Thyroid gland (tissue), 4 donors: ENCODE measurements at places on chromosomes 12 and 14. TPM values are rescaled to one million over a fixed set of nuclear protein-coding genes. Genes with fewer than 3 reads are reported as not detected.
A peak's percentile ranks its signal among the peaks of the same experiment; 100 is the strongest.

VCPKMT gene
- 14.4 TPM for total RNA-seq

BCL7A gene
- total RNA-seq = 22.4 TPM

KRT8 gene
- total RNA-seq = 768 TPM

IGF1 gene
- total RNA-seq = 134 TPM

PTPRO gene
- total RNA-seq = 0.42 TPM

OVCH1 gene
- 0.29 TPM for total RNA-seq

THAP2 gene
- total RNA-seq = 3.1 TPM

SYCP3 gene
- not detected for total RNA-seq

PRPH gene
- total RNA-seq = 0.67 TPM

GRCh38 chr12:12086362-12086761 lies 15.6 kb downstream of the BCL2L14 start:
- H3K36me3 ChIP-seq = no peaks in the 10 kb centered on the region
- H3K27me3 ChIP-seq = no peaks in the 10 kb centered on the region
- H3K27ac ChIP-seq = no peak overlapping the region
- H3K4me3 ChIP-seq = no peak overlapping the region

GRCh38 chr14:96727491-96727890 lies 69.7 kb upstream of the VRK1 start:
- no peak overlapping the region for H3K4me3 ChIP-seq
- no peak overlapping the region for H3K27ac ChIP-seq

DNA sequence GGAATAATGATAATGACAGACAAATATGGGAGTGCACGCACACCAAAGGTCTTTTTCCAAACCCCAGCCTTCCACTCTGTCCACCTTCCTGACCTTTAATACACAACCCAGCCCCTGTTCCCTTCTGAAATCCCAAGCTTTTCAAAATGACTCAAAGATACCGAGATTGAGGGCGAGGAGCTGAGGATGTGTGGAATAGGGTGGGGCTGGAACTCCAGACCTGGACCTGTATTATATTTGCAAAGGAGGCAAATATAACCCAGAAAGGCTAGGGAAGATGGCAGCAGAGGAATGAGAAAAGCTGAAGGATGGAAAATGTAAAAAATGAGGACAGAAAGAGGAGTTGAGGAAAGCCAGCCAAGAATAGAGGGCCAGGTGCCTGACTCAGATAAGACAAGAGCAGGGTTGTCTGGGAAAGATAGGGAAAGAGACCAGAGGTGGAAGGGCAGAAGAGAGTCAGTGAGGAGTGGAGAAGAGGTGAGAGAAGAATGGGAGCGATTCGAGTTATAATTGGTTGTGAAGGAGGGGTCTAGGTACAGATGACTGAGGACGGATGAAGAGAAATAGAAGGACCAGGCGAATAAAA lies 1.0 kb upstream of the PTMS start:
- H3K27ac ChIP-seq = peak overlapping the region; percentile 97
- no peak for DNase-seq
- H3K27me3 ChIP-seq = no peaks in the 10 kb centered on the region
- peaks cover 5% of the 10 kb centered on the region for H3K36me3 ChIP-seq
- peaks cover 40% of the 10 kb centered on the region for H3K4me1 ChIP-seq

GRCh38 chr12:6753772-6754356 lies 923 bp upstream of the MLF2 start:
- H3K4me1 ChIP-seq = peaks cover 4% of the 10 kb centered on the region
- peaks cover 24% of the 10 kb centered on the region for H3K36me3 ChIP-seq
- H3K27me3 ChIP-seq = no peaks in the 10 kb centered on the region
- H3K27ac ChIP-seq = peak overlapping the region; percentile 98
- no peak for DNase-seq
- no peak overlapping the region for H3K4me3 ChIP-seq

- H3K27ac ChIP-seq = no peak overlapping the region
- no peak for DNase-seq
- H3K36me3 ChIP-seq = no peaks in the 10 kb centered on the region
- H3K27me3 ChIP-seq = no peaks in the 10 kb centered on the region
- H3K4me3 ChIP-seq = no peak overlapping the region
- no peaks in the 10 kb centered on the region for H3K4me1 ChIP-seq
These were observed 37.1 kb upstream of the PLXNC1 start for GRCh38 chr12:94111302-94111701.

- H3K36me3 ChIP-seq = no peaks in the 10 kb centered on the region
- no peaks in the 10 kb centered on the region for H3K4me1 ChIP-seq
- no peak overlapping the region for H3K27ac ChIP-seq
- DNase-seq = no peak
These were observed 129.6 kb upstream of the SOX5 start for GRCh38 chr12:24079083-24079482.

GRCh38 chr14:97994020-97994531 lies 1196.9 kb downstream of the VRK1 start:
- no peaks in the 10 kb centered on the region for H3K4me1 ChIP-seq
- no peak for DNase-seq
- H3K27me3 ChIP-seq = no peaks in the 10 kb centered on the region
- H3K4me3 ChIP-seq = no peak overlapping the region
- H3K27ac ChIP-seq = no peak overlapping the region
- no peaks in the 10 kb centered on the region for H3K36me3 ChIP-seq

DNA sequence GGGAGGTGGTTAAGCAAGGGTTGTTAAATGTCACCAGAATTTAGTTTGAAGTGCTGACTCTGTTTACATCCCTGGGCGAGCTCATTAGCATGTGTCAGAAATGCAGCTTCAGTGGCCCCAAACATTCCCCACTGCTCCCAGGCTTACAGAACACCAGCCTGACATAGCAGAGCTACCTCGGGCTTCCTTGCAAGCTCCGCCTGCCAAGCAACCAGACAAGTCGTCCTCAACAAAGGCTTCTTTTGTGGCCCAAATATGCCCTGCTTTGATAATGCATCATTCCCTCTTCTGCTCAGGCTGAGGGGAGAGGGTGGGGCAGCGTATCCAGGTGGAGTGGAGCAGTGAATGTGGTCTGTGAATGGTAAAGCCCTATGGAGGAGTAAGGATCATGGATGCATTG lies 28.0 kb downstream of the ERH start:
- no peaks in the 10 kb centered on the region for H3K27me3 ChIP-seq
- no peak for DNase-seq
- no peak overlapping the region for H3K27ac ChIP-seq
- H3K36me3 ChIP-seq = no peaks in the 10 kb centered on the region
- no peaks in the 10 kb centered on the region for H3K4me1 ChIP-seq

GRCh38 chr14:47186486-47186885 lies 488.9 kb downstream of the MDGA2 start:
- no peak overlapping the region for H3K4me3 ChIP-seq
- H3K4me1 ChIP-seq = no peaks in the 10 kb centered on the region
- DNase-seq = no peak
- no peak overlapping the region for H3K27ac ChIP-seq
- H3K36me3 ChIP-seq = no peaks in the 10 kb centered on the region

DNA sequence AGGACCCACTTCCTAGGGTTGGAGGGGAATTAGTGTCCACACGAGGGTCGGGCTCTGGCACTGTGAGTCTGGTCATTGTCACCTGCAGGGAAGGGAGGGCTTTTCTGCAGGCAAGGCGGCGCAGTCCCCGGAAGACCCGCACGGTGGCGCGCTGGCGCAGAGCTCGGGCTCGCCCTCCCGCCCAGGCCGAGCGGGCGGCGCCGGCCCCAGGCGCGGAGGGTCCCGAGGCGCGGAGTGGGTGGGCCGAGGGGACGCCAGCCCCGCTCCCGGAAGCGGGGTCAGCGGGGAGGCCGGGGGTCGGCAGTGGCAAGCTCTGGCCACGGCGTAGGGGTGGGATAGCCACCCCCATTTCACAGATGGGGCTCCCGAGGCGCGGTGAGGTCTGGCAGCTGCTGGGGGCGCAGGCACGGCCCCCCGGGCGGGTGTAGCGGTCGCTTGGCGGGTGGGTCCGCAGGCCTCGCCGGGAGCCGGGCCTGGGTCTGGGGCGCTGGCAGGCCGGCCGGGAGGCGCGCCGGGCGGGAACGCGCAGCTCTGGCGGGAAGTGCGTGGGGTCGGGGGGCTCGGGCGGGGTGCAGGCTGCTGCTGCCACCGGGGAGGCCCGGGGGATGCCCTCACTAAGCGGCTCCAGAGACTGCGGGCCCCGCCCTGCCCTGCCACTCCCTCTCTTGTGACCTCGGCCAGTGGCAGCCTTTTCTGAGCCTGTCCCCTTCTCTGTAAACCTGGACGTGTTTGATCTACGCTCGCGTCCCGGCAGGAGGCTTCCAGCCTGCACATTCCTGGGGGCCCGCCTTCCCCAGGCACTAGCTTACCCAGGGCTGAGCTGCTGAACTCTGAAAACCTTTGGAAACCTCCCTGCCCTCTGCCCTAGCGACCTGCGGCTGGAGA lies 46.1 kb downstream of the CYP46A1 start:
- H3K27me3 ChIP-seq = no peaks in the 10 kb centered on the region
- H3K4me3 ChIP-seq = no peak overlapping the region
- peak; percentile 69 for DNase-seq
- H3K4me1 ChIP-seq = no peaks in the 10 kb centered on the region
- no peak overlapping the region for H3K27ac ChIP-seq

DNA sequence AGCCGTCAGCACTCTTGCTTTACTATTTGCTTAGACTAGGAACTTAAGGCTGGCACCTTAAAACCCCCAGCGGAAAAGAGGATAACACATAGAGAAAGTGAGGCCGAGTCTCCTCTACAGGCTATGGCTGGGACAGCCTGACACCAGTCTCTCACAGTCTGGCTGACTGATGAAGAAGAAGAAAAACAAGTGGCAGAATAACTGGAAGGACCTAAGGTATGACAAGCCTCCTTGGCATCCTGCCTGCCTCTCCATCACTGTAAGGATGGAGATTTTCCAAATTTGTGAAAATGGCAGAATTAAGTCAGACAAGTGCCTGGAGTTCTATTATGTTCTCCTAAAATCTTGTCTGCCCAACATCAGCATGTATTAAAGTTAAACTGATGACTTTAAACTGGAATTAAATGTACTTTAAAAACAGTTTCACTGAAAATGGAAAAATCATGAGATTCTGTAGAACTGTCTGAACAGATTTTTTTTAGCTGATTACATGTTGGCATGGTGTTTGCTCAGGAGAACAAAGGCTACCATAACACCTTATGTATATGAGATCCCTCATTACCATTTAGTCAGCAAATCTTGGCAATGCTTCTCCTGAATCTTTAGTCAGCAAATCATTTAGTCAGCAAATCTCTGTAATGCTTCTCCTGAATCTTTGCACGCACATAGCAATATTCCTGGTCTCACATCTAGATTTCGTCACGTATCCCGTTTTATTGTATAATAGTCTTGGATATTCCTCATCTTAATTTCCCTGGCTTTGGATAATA lies 140.3 kb upstream of the AEBP2 start:
- H3K27ac ChIP-seq = no peak overlapping the region
- no peak overlapping the region for H3K4me3 ChIP-seq
- no peak for DNase-seq
- H3K4me1 ChIP-seq = no peaks in the 10 kb centered on the region
- H3K36me3 ChIP-seq = no peaks in the 10 kb centered on the region

DNA sequence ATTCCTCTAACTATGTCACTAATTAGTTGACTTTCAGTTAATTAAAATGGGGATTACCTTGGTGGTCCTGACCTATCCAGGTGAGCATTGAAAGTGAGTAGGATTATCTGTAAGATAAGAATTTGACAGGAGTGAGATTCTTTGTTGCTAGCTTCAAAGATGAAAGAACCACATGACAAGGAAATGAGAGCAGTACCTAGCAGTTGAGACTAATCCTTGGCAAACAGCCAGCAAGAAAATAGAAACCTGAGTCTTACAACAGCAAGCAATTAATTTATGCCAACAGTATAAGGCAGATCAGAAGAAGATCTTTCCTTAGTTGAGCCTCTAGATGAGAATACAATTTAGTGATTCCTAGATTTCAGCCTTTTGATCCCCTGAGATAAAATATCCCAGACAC lies 1058.4 kb downstream of the LRFN5 start:
- no peak overlapping the region for H3K4me3 ChIP-seq
- H3K36me3 ChIP-seq = no peaks in the 10 kb centered on the region
- no peaks in the 10 kb centered on the region for H3K4me1 ChIP-seq
- no peaks in the 10 kb centered on the region for H3K27me3 ChIP-seq
- H3K27ac ChIP-seq = no peak overlapping the region

DNA sequence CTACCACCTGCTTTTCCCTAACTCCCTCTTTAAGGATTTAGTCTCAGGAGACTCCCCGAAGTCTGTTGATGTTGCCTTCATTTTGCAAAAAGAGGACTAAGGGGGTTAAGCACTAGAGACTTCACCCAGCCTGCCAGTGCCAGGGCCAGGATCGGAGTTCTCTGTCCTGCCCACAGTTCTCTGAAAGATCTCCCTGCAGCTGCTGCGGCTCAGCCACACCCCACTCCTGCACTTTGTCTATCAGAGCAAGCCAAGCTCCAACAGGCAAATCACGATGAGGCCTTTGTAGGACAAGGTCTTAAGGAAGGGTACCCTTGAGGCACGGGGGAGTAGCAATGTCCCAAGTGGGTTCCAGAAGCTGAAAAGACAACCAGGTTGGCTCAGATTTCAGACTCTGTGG lies 148.8 kb upstream of the EGLN3 start:
- DNase-seq = no peak
- H3K4me1 ChIP-seq = no peaks in the 10 kb centered on the region
- no peaks in the 10 kb centered on the region for H3K36me3 ChIP-seq
- no peak overlapping the region for H3K4me3 ChIP-seq
- no peaks in the 10 kb centered on the region for H3K27me3 ChIP-seq

DNA sequence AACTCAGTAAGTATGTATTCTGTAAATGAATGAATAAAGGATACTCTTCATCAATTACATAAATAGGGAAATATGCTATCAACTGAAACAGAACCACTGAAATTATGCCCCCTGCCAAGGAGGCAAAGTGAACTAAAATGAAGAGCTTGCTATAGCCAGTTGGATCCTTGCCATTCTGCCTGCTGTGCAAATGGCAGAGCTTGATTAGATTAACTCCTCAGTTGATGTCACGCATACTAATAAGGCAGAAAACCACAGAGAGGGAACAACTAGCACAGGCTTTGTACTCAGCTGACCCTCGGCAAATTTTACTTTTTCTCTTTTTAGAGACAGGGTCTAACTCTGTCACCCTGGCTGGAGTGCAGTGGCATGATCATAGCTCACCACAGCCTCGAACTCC lies 36.7 kb upstream of the FERMT2 start:
- no peak overlapping the region for H3K4me3 ChIP-seq
- no peaks in the 10 kb centered on the region for H3K27me3 ChIP-seq
- H3K4me1 ChIP-seq = no peaks in the 10 kb centered on the region
- H3K27ac ChIP-seq = no peak overlapping the region

DNA sequence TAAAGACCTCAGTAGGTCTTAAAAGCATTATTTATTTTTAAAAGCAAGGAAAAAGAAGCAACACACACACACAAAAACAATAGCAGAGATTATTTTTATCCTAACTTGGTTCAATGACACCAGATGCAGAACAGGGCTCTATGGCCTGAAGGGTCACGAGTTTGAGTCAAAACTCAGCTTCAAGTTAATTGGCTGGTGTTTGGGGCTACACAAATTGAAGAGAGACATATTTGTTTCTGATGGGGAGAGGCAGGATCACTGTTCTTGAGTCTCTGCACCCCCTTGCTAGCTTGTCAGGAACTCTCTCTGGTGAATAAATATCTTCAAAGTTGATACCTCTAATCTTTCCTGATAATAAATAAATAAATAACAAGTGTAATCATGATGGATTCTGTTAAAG lies 466.1 kb downstream of the PRKD1 start:
- H3K36me3 ChIP-seq = no peaks in the 10 kb centered on the region
- DNase-seq = no peak
- no peaks in the 10 kb centered on the region for H3K4me1 ChIP-seq
- H3K27ac ChIP-seq = no peak overlapping the region
- no peaks in the 10 kb centered on the region for H3K27me3 ChIP-seq
- no peak overlapping the region for H3K4me3 ChIP-seq
